CD4-positive, alpha-beta T cell treated with Interleukin-1 beta for 1 hour (primary cell): ENCODE measurements at places on chromosomes 5 and 9.

GRCh38 chr5:156936972-156937371 lies 26.1 kb downstream of the TIMD4 start:
- no peak for DNase-seq

DNA sequence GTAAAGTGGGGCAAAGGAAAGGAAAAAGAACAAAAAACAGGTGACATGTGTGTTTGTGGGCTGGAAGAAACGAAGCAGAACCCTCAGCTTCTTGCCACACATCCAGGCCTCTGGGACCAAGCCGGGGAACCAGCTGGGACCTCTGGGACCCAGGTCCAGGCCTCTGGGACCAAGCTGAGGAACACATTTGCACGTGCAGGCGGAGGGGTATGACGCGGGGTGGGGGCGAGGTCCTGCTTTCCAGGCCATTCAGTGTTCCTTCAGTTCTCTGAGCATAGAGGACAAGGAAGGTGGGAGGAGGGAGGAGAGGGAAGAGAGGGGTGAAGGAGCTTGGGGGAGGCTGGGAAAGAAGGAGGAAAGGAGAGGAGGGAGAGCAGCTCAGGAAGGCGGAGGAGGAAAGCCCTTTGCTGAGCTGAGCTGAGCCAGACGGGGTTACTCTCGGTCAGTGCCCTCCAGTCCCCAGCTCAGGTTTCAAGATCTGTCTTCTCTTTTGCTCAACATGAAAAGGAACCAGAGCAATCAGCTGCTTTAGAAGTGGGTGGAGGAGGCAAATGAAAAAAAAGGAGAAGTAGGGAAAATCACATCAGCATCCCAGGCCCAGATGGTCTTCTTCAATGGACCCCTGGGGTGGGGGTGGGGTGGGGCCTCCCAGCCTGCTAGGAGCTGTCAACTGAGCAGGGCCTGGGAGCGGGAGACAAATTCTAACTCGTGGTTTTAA lies 59.1 kb downstream of the ABCA1 start:
- DNase-seq: peak; percentile 67

DNA sequence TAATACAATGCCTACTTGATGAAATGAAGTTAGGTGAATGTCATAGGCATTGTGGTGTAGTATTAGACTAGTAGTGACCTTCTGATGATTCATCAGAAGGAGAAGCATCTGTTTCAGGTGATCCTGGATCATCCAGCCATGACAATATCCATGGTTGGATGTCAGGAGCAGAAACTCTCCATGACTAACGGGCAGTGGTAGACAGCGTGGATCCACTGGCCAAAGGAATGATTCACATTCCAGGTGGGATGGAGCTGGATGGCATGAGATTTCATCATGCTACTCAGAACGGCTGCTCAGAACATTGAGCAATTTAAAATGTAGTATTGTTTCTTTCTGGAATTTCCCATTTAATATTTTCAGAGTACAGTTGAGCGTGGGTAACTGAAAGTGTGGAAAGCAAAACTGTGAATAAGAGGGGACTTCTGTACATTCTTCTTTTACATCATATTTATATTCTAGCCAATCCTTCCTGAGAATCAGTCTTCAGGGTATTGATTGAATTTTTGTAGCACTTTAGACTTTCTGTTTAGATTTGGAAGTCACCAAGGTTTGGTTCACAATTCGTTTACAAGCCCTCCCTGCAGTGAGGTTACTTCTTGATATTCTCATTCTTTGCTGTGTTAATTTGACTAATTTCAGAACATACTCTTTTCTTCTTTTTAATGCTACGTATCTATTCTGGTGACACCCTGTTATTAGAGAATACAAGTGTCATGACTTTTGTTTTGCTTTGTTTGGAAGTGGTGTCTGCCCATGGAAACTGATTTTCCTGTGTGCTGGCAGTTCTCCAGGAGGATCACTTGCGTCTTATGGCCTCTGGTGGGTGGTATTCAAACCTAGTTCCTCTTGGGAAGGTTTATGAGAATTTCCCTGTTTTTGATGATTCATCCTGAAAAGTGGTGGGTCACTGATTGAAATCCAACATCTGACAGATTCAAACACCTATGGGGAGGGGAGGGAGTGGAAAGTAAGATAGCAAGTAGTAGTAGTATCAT lies 12.2 kb upstream of the CLINT1 start:
- DNase-seq: no peak

DNA sequence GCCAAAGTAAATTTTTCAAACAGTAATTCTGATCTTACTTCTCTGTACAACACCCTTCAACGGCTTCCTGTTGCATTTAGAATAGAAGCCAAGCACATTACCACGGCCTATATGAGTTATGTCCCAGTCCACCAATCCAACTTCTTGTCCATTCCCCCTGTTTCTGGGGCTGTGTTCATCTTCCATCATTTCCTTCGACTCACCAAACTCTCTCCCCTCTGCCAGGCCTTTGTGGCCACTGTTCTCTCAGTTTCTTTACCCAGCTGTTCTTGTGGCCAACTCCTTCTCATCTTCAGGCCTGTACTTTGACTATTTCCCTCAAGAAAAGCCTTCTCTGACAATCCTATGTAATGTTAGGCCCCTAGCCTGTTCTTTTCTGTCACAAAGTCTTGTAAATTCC lies 259.4 kb upstream of the EFNA5 start:
- no peak for DNase-seq

- DNase-seq: peak; percentile 24
Observed at GRCh38 chr5:170266570-170267381, 30.8 kb downstream of the LCP2 start.
